ENCODE measurements at places on chromosomes 16 and 17.
A peak's percentile ranks its signal among the peaks of the same experiment; 100 is the strongest.

GRCh38 chr17:73921306-73921705, 277.1 kb upstream of the SDK2 start:
- no peak for DNase-seq

- no peak for DNase-seq
Observed at GRCh38 chr16:4262303-4262835, 10.5 kb downstream of the TFAP4 start.

GRCh38 chr17:42276609-42277341, 584 bp upstream of the STAT5B start:
- peak; percentile 83 for DNase-seq

- no peak for DNase-seq
Observed at GRCh38 chr16:66926171-66926947, 1.0 kb upstream of the RRAD start.

GRCh38 chr16:12901597-12902461, at the start of gene SHISA9:
TSS of gene SHISA9 (plus strand) at chr16:12901598.
- peak; percentile 10 for DNase-seq

DNA sequence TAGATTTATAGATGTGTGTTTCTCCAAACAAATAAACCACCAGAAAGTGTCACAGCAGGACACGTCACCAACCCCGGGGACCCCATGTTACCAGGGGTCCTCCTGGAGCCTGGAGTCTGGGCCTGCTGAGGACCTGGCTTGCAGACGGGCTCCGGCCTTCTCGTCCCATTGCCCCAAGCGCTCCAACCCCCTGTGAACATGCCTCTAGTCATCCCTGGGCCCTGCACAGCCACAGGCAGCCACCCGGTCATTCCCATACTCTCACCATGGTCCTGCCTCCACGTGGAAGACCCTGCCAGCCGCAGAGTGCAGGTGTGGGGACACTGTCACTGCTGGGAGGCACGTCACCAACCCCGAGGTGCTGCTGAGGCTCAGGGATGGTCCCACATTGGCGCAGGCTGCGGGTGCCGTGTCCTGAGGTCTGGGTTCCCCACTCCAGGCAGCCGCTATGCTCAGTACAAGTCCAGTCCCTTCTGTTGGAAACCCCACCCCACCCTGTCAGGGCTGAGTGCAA, 4.5 kb downstream of the SECTM1 start:
- DNase-seq = no peak
